ENCODE measurements at places on chromosomes 5 and 9. TPM values are rescaled to one million over a fixed set of nuclear protein-coding genes. Genes with fewer than 3 reads are reported as not detected.

DNA sequence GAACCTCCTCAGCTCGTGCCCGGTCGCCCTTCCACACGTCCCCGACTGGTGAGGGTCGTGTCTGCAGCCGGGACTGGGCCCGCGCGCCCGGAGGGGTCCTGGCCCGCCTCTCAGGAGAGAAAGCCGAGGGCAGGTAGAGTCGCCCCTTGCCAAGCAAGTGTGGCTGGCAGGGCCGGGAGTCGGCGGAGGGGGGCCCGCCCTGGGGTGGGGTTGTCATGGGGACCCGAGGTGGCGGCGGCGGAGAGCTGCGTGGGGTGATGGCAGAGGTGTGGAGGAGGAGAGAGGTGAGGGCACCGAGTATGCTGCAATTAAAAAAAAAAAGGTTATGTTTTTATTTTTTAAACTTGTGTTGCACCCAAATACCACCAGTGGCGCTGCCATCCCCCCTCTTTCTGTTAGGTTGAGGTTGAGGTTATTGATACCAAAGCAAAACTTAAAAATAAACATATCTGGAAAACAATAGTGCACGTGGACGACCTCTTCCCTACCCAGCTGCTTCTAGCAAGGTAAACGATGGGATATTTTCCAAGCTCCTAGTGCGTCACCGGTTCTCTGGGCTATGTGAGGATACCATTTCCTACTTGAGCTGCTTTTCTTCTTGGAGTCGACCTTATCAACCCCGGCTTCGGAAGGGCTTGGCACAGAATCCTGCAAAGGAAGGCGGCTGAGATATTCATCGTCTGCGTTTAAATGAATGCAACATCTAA lies 660 bp downstream of the SCAMP1 start:
- no peaks in the 10 kb centered on the region for H3K36me3 ChIP-seq
- H3K4me3 ChIP-seq: peak overlapping the region; percentile 78
- H3K27me3 ChIP-seq: no peaks in the 10 kb centered on the region
- H3K4me1 ChIP-seq: peaks cover 13% of the 10 kb centered on the region

DNA sequence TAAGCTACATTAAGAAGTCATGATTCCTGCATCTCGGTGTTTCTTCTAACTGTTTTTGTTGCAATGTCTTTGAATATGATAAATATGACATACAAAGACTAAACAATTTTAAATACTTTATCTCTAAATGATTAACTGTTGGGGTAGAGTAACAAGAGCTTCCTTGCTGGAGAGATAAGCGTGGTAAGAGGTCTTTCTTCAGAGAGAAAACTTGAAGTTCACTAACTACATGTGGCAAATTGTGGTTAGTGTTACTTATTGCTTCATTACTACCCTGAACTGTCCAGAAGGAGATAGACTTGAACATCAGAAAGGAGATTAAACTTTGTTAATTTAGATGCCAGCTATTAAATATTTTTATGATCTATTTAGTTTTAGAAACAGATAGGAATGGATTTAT lies 7.0 kb upstream of the ARSB start:
- no peak for DNase-seq
- no peak overlapping the region for H3K4me3 ChIP-seq
- H3K27me3 ChIP-seq: no peaks in the 10 kb centered on the region
- H3K27ac ChIP-seq: no peak overlapping the region

DNA sequence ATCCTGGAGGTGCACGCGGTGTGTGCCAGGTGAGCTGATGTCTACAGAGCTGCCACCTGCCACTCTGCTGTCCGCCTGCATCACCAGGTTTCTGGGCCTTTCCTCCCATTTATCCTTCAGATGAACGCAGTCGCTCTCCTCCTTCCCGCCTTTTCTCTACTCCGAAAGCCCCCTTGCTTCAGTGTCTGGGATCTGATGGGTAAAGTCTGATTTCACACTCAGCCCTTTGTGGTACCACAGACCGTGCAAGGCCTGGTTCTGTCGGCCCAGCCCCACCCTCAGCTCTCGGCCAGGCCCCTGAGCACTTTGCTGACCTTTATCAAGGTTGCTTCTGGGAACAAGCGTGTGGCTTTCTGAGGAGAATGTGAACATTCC lies 32.5 kb downstream of the GLT6D1 start:
- no peaks in the 10 kb centered on the region for H3K4me1 ChIP-seq
- no peak overlapping the region for H3K4me3 ChIP-seq
- no peak overlapping the region for H3K27ac ChIP-seq
- DNase-seq: no peak

- no peaks in the 10 kb centered on the region for H3K27me3 ChIP-seq
- no peak overlapping the region for H3K4me3 ChIP-seq
- DNase-seq: peak; percentile 33
- H3K4me1 ChIP-seq: no peaks in the 10 kb centered on the region
- H3K27ac ChIP-seq: no peak overlapping the region
Observed at GRCh38 chr5:36459176-36460135, 146.9 kb upstream of the SLC1A3 start.

DNA sequence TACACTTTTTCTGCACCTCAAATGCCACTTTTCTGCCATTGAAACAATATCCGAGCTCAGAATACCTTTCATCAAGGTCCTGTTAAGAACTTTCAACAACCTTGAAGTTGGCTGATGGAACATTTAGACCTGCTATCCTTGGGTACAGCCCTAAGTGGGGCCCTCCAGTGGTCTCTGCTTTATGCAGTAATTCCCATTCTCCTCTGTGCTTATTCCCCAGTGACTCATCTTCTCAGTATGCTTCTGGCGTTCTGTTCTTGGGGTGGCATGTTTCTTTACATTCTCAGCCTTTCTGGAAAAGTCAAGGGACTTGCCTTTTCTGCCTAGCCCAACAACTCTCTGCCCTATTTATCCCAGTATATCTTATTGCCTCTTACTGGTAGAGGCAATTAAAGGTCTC lies 7.1 kb downstream of the ANP32B start:
- H3K4me3 ChIP-seq: no peak overlapping the region
- no peaks in the 10 kb centered on the region for H3K27me3 ChIP-seq
- H3K4me1 ChIP-seq: peaks cover 49% of the 10 kb centered on the region
- H3K36me3 ChIP-seq: peaks cover 17% of the 10 kb centered on the region
- peak; percentile 70 for DNase-seq

DNA sequence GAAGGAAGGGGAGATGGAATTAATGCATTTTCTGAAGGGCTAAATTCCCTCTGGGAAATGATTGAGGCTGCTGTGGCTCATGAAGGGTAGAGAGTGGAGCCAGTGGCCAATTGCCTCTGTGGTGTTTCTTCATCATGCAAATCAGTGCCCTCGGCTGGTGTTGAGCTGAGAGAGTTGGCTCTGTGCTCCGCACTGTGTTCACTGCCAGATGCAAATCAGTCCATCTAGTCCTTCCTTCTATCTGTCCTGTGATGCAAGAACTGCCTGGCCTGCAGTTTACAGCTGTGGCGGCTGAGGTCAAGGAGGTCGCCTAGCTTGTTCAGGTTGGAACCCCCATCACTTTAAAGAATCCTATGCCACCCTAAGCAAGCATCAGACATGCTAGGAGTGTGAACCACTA lies 6.0 kb downstream of the TMEM171 start:
- no peak overlapping the region for H3K4me3 ChIP-seq
- peaks cover 33% of the 10 kb centered on the region for H3K4me1 ChIP-seq
- peaks cover 4% of the 10 kb centered on the region for H3K27me3 ChIP-seq
- H3K36me3 ChIP-seq: peaks cover 5% of the 10 kb centered on the region

- H3K4me3 ChIP-seq: no peak overlapping the region
- H3K4me1 ChIP-seq: no peaks in the 10 kb centered on the region
- DNase-seq: no peak
- peaks cover 45% of the 10 kb centered on the region for H3K36me3 ChIP-seq
- H3K27ac ChIP-seq: no peak overlapping the region
Observed at GRCh38 chr9:128108269-128109049, 19.1 kb downstream of the PTGES2 start.

DNA sequence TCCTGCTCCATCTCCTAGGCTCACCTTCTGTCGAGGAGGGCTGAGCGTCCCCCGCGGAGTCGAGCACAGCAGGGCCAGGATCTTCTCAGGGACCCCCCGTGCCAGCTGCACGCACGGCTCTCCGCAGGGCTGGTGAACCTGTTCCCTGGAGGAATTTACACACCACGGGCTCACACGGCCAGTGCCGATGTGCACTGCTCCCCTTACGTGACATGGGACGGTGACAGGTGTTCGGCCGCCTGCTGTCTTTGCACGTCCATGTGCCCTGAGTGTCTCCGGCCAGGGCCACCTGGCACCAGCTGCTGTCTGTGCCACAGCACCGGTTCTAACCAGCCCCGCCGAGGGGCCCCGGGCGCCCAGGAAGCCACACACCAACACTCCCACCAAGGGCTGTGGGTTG lies 8.7 kb upstream of the AGPAT2 start:
- no peak for DNase-seq
- H3K4me1 ChIP-seq: peaks cover 7% of the 10 kb centered on the region
- no peaks in the 10 kb centered on the region for H3K36me3 ChIP-seq

GRCh38 chr5:159422361-159422760 lies 92.1 kb upstream of the IL12B start:
- no peaks in the 10 kb centered on the region for H3K27me3 ChIP-seq
- no peak for DNase-seq
- H3K4me1 ChIP-seq: no peaks in the 10 kb centered on the region

DNA sequence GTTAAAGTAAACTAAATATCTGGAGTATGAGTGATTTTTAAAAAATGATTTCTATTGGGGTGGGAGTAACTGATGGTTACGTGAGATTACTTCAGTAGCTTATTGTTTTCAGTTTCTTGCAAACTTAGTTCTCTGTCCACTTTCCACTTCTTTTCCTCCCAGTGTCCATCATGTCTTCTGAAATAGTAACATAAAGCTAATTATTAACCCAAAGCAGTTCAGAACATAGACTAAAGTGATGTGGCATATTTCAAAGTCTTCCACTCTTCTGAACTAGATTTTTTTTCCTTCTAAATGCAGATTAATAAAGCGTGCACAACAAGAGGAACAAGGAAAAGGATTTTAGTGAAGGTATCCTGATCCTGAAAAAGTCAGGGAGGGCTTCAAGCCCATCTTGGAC lies 114.1 kb downstream of the MAN2A1 start:
- H3K4me3 ChIP-seq: no peak overlapping the region
- no peaks in the 10 kb centered on the region for H3K27me3 ChIP-seq
- peaks cover 42% of the 10 kb centered on the region for H3K36me3 ChIP-seq
- DNase-seq: no peak
- H3K27ac ChIP-seq: no peak overlapping the region

GRCh38 chr5:114346181-114346580 lies 15.7 kb upstream of the KCNN2 start:
- no peak overlapping the region for H3K27ac ChIP-seq
- no peaks in the 10 kb centered on the region for H3K36me3 ChIP-seq
- H3K4me1 ChIP-seq: no peaks in the 10 kb centered on the region
- no peak for DNase-seq

GRCh38 chr9:81497091-81497490 lies 192.3 kb downstream of the TLE1 start:
- H3K4me3 ChIP-seq: no peak overlapping the region
- H3K27me3 ChIP-seq: no peaks in the 10 kb centered on the region
- H3K27ac ChIP-seq: no peak overlapping the region
- no peaks in the 10 kb centered on the region for H3K4me1 ChIP-seq

DNA sequence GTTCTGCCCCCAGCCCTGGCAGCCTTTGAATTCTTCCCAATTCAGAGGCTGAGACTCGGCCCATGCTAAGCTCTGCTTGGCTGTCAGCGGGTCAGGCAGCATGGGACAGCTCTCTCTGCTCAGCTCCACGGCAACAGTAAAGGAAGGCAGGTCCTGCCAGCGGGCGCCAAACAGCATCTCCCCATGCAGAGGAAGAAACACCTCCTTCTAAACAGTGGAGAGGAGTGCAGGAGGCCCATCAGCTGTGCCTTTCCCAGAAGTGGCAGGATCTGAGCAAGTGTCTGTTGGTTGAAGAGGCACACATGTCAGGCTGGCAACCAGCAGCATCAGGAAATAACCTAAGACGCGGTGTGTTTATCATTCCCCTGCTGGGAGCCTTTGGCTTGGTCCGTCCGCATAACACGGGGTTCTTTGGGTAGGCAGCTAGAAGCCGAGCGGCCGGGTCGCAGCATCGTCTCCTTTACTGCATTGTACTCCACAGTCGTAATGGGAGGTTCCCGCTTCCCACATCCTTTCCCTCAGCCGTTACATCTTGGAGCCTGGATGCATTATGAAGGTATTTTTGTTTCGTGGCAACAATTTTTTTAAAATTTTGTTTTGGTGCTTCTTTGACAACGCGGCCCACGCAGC lies 42.7 kb upstream of the NCS1 start:
- H3K27me3 ChIP-seq: no peaks in the 10 kb centered on the region
- no peaks in the 10 kb centered on the region for H3K4me1 ChIP-seq
- H3K4me3 ChIP-seq: no peak overlapping the region
- no peak for DNase-seq
- H3K36me3 ChIP-seq: peaks cover 22% of the 10 kb centered on the region

DNA sequence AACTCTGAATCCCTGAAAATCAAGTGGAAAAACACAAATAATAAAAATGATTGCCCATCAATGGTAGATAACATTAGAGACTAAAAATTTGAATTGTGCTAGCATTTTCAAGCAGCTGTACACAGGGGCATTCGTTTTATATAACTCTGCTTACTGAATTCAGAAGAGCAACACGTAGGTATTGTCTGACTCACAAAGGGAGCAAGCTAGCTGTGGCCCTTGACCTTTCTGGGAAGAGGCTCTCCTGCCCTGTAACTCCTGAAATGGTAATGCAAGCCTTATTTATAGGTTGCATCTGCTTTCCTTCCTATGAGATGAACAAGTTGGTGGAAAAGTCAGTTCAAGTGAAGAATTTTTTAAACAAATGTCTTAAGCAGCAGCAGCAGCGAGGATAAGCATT lies 218.7 kb upstream of the EFNA5 start:
- H3K27me3 ChIP-seq: no peaks in the 10 kb centered on the region
- no peaks in the 10 kb centered on the region for H3K36me3 ChIP-seq
- no peaks in the 10 kb centered on the region for H3K4me1 ChIP-seq
- H3K27ac ChIP-seq: no peak overlapping the region
- H3K4me3 ChIP-seq: no peak overlapping the region

- no peak overlapping the region for H3K27ac ChIP-seq
- DNase-seq: no peak
- no peaks in the 10 kb centered on the region for H3K4me1 ChIP-seq
- no peaks in the 10 kb centered on the region for H3K27me3 ChIP-seq
- no peak overlapping the region for H3K4me3 ChIP-seq
Observed at GRCh38 chr5:68159224-68159951, 56.2 kb upstream of the PIK3R1 start.

GRCh38 chr5:135449644-135450043 lies 2.5 kb upstream of the DCANP1 start:
- no peak overlapping the region for H3K27ac ChIP-seq
- H3K27me3 ChIP-seq: peaks cover 29% of the 10 kb centered on the region
- DNase-seq: no peak
- H3K4me1 ChIP-seq: no peaks in the 10 kb centered on the region
- no peak overlapping the region for H3K4me3 ChIP-seq

- H3K36me3 ChIP-seq: peaks cover 57% of the 10 kb centered on the region
- H3K27ac ChIP-seq: no peak overlapping the region
- H3K4me1 ChIP-seq: peaks cover 6% of the 10 kb centered on the region
- no peaks in the 10 kb centered on the region for H3K27me3 ChIP-seq
- no peak overlapping the region for H3K4me3 ChIP-seq
Observed at GRCh38 chr5:33474004-33474403, 33.2 kb downstream of the TARS1 start.

- peak; percentile 68 for DNase-seq
- H3K4me3 ChIP-seq: peak overlapping the region; percentile 92
- H3K27me3 ChIP-seq: no peaks in the 10 kb centered on the region
- H3K4me1 ChIP-seq: no peaks in the 10 kb centered on the region
Observed at GRCh38 chr9:134025606-134026541, 593 bp downstream of the BRD3OS start.

The CAST gene
- 72.5 TPM for total RNA-seq

The RGS14 gene
- total RNA-seq: 3.1 TPM

The WDR38 gene
- not detected for total RNA-seq

The NUTM2F gene
- total RNA-seq: not detected

The HAND1 gene
- total RNA-seq: not detected

The PCDHGA2 gene
- total RNA-seq: 1.8 TPM

The ALDOB gene
- not detected for total RNA-seq

The IL3 gene
- total RNA-seq: not detected

The SLC6A19 gene
- not detected for total RNA-seq

The TMEFF1 gene
- total RNA-seq: 19.1 TPM

The RASGRF2 gene
- total RNA-seq: 8.4 TPM

The IFNK gene
- total RNA-seq: not detected

The TNFSF8 gene
- not detected for total RNA-seq

The COL23A1 gene
- not detected for total RNA-seq
